ENCODE measurements at places on chromosomes 13 and 19. TPM values are rescaled to one million over a fixed set of nuclear protein-coding genes. Genes with fewer than 3 reads are reported as not detected.

DACT3 gene
- 138 TPM for total RNA-seq

TUBA3C gene
- not detected for total RNA-seq

DNAJC15 gene
- 10.7 TPM for total RNA-seq

LHB gene
- total RNA-seq = not detected

ZNF675 gene
- total RNA-seq = 17.8 TPM

ZNF565 gene
- total RNA-seq = 1.9 TPM

CBY2 gene
- not detected for total RNA-seq

KCTD15 gene
- total RNA-seq = 57.5 TPM

LILRB5 gene
- total RNA-seq = 60.4 TPM

PLPP2 gene
- total RNA-seq = 0.56 TPM

PABPC3 gene
- total RNA-seq = not detected

FGF22 gene
- 0.27 TPM for total RNA-seq

SLITRK1 gene
- total RNA-seq = not detected

ZNF540 gene
- 18.3 TPM for total RNA-seq

POLR2E gene
- total RNA-seq = 129 TPM

CDX2 gene
- not detected for total RNA-seq

TEKTIP1 gene
- total RNA-seq = not detected

LACC1 gene
- total RNA-seq = 6.1 TPM

CGB8 gene
- not detected for total RNA-seq

CACNA1A gene
- total RNA-seq = 0.27 TPM

All from thoracic aorta (tissue), 2 donors.